ENCODE measurements at places on chromosomes 12 and 14. TPM values are rescaled to one million over a fixed set of nuclear protein-coding genes. Genes with fewer than 3 reads are reported as not detected.

GRCh38 chr14:95663226-95663797 is 22.9 kb upstream of the TCL1B start:
- DNase-seq, result peak; percentile 36

DNA sequence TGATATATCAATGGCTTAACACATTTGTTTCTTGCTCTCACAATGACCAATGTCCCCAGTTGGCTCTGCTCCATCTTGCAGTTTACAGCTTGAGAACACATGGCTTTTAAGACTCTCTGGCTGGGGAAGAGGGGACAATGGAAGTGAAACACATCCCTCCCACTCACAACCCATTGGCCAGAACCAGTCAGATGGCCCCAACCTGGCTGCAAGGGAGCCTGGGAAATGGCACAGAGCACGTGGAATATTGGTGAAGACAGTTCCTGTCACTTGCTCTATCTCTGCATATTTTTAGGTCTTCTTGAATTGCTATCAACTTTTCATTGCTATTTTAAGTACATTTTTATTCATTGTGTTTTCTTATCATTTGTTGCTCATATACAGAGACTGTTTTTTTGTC is 345.4 kb downstream of the MED13L start:
- no peak for DNase-seq

DNA sequence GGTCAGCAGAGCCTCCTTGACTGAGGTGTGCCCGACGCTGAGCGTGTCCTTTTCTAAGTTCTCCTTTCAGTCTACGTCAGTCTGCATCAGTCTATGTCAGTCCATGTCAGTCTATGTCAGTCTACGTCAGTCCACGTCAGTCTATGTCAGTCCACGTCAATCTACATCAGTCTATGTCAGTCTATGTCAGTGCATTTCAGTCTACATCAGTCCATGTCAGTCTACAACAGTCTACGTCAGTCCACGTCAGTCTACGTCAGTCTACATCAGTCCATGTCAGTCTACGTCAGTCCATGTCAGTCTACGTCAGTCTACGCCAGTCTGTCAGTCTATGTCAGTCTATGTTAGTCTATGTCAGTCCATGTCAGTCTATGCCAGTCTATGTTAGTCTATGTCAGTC is 15.9 kb downstream of the EIF5 start:
- DNase-seq, result no peak

The BMP4 gene
- 44.2 TPM for total RNA-seq

DNA sequence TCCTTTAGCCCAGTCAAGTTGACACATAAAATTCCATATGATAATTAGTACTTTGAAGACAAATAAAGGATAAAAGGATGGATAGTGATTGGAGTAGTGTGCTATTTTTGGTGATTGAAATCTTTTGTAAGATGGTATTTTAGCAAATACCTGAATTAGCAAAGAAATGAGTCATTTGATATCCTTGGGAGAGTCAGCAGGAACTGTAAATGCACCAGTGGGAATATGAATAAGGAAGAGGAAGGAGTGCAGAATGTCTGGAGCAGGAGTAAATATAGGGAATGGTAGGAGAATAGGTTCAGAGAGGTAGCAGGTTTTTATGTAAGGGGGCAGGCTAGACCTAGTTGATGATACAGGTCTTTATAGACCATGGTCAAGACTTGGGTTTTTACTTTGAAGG is 75.0 kb downstream of the TRMT5 start:
- DNase-seq, result no peak
